ENCODE measurements at places on chromosomes 1 and 21.

GRCh38 chr1:37890378-37891014 lies 31.1 kb upstream of the MTF1 start:
- no peak for DNase-seq

GRCh38 chr1:14578156-14578555 lies 20.3 kb upstream of the KAZN start:
- DNase-seq = no peak

DNA sequence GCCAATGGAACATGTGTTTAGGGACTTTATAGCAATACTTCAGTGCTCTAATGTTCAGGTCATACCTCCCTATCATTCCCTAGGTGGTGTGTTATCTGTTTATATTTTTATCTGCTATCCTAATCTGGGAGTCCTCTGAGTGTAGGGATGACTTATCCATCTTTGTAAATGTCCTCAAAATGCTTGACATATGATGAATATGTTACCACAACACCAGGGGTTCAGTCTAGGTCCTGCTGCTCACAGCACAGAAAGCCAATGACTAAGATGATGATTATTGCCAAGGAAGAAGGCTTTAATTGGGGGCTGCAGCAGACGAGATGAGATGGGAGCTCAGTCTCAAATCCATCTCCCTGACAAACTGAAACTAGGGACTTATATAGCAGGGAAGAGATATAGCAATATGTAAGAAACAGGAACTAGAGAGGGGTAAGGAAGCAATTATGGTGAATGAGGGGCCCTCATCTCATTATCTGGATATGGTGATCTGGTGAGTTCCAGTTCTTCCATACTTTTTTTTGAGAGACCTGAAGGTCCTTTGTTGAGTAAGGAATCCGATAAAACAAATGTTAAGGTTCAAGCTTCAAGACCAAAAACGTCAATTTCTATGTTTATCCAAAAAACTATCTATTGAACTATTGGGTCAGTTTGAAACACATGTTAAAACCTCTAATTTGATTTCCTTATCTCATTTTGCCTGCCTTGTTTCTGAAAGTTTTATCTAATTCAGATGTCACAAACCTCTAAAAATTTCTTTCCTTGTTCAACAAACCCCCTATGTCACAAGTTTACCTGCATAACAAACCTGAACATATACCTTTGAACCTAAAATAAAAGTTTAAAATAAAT lies 256.7 kb upstream of the CACYBP start:
- no peak for DNase-seq

- no peak for DNase-seq
Observed at GRCh38 chr1:11377001-11377583, 101.9 kb upstream of the DISP3 start.

DNA sequence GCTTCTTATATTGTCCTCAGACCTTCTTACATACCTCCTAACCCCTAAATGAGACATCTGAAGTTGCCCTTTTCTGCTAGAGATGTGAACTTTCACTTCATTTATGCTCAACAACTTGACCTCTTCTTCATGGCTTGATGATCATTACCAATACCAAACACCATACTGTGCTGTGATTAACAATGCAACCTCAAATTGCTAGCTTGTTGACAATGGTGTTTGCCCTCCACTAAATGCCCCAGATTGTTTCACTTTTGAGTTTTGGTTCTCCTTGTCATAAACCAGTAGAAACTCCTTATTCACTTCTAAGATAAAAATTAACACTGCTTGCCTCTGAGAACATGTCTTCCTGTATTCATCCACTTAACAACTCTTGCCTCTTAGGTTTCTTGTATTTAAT lies 5.6 kb downstream of the JAK1 start:
- DNase-seq = no peak

DNA sequence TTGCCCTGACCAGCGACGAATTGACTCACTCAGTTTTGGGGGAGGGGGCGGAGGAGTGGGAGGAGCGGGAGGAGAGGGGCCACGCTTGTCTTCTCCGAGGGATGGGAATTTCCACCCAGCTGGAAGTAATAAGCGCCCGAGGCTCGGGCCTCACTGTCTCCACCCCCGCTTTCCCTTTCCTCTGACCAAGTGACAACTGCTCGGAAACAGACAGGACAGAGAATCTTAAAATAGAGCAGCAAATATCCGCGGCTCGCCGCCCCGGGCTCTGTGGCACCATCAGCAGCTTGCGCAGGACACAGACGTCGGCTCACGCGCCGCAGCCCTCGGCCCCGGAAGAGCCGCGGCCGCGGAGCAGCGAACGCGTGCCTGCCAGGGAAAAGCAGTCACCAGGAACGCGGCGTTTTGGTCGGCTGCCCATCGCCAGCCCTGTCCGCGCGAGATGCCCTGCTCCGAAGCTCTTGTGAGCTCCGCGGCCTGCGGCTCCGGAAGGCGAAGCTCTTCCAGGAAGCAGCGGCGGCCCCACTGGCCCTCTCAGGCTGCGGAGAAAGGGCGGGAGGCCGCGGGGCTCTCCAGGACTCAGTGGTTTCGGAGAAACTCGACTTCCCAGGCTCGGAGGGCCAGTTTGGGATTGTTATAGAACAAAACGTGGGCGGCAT lies 10.7 kb upstream of the RGS16 start:
- peak; percentile 68 for DNase-seq

- no peak for DNase-seq
Observed at GRCh38 chr1:15684042-15684461, at the start of gene PLEKHM2. Gene PLEKHM2 (plus strand): TSS chr1:15684320. CDS start chr1:15684559, 239 bp downstream.

GRCh38 chr1:15476927-15477326 lies 1.0 kb downstream of the CELA2B start:
- no peak for DNase-seq

GRCh38 chr1:78520843-78521242 lies 30.1 kb downstream of the PTGFR start:
- DNase-seq = no peak

DNA sequence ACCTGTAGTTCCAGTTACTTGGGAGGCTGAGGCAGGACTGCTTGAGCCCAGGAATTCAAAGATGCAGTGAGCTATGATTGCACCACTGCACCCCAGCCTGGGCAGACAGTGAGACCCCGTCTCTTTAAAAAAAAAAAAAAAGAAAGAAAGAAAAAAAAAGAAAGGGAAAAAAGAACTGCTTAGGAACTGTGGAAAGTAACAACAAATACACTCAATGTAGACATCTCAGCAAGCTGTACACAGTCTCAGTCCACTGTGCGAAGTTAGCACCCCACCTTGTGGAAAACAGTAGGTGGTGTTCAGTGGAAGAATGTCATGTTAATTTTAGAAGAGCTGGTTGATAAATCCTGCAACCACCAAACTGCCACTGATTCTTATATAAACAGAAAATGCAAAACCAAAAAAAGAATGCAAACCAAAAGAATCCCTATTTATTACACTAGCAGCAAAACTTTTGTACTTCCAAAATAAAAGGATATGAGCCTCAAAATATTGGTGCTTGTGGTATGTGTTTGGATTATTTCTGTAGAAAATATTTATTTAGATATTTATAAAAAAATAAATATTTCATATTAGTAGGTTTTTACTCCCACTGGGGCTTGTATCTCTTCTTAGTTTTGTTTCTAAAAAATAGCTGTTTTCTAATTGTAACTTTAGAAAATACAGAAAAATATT lies 31.1 kb downstream of the ALG14 start:
- no peak for DNase-seq

- no peak for DNase-seq
Observed at GRCh38 chr1:74952786-74953185, 181.4 kb upstream of the LHX8 start.

GRCh38 chr1:162987866-162988265 lies 81.3 kb upstream of the RGS4 start:
- DNase-seq = no peak

- no peak for DNase-seq
Observed at GRCh38 chr1:186738926-186739325, 58.7 kb upstream of the PTGS2 start.

DNA sequence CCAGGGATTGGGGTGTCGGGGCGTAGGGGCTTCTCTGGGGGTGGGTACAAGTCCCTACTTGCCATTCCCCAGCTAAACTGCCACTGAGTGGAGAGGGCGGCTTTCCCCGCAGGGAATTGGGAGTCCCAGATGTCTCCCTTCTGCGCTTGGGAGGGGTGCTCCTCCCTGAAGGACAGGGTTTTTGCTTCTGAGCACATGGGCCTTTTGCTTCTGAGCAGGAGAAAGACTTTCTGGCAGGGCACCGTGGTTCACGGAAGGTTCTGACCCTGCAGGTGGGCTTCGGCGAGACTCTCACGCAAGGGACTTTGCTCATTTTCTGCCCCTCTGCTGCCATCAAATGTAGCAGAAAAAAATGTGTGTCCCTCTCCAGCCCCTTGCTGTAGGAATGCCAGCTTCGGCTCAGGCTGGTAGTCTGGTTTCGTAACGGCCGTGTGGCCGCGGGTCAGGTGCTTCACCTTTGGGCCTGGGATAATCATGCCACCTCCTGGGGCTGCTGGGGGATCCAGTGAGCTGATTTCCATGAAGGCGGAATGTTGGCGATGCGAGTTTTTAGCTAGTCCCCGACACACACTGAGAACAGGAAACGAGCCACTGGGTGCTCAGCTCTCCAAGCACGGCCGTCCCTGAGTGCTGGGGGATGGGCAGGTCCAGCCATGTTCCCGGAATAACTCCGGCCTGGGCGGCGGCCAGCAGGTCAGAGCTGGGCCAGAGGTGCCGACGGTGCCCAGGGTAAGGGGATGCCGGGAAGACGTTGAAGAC lies 364.0 kb downstream of the CAMTA1 start:
- no peak for DNase-seq

GRCh38 chr21:33229784-33230544 lies at the start of gene IFNAR2:
Gene IFNAR2 (plus strand): TSS chr21:33229938. CDS start chr21:33241923, 11,985 bp downstream.
- no peak for DNase-seq

DNA sequence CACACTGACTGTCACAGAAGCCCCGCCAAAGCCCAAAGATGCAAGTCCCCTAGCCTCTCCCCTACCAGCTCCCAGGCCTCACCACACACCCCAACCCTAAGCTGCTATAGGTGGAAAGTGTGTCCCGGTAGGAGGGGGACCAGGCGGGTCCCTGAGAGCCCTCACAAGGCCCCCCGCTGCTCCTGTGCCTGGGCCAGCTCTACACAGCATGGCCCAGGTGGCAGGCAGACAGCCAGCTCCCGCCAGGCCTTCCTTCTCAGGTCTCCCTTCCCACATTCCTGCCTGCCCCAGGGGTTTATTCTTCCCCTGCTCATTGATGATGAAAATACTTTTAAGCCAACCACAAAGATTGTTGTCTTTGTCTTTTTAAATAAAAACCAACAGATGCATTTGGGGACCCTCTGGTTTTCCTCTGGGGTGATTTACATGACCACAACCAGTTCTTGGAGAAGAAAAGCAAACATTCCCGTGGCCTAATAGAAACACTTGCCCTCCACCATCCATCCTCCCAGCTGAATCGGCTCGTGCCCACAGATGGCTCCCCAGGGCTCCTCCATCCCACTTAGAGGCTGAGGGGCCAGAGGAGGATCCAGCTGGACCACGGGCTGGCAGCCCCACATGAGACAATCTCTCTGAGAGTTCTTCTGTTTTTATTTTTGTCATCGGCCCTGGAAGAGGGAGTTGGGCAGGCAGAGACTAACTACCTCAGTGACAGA lies 93.1 kb downstream of the DMRTB1 start:
- DNase-seq = no peak

- no peak for DNase-seq
Observed at GRCh38 chr1:248825136-248825535, 579 bp downstream of the SH3BP5L start.

- DNase-seq = no peak
Observed at GRCh38 chr1:31224068-31224467, 15.6 kb downstream of the NKAIN1 start.

GRCh38 chr1:25067518-25068251 lies 137.6 kb upstream of the RUNX3 start:
- DNase-seq = no peak

GRCh38 chr1:5622412-5622811 lies 369.8 kb downstream of the NPHP4 start:
- peak; percentile 2 for DNase-seq

GRCh38 chr1:14167884-14168283 lies 430.6 kb upstream of the KAZN start:
- no peak for DNase-seq

DNA sequence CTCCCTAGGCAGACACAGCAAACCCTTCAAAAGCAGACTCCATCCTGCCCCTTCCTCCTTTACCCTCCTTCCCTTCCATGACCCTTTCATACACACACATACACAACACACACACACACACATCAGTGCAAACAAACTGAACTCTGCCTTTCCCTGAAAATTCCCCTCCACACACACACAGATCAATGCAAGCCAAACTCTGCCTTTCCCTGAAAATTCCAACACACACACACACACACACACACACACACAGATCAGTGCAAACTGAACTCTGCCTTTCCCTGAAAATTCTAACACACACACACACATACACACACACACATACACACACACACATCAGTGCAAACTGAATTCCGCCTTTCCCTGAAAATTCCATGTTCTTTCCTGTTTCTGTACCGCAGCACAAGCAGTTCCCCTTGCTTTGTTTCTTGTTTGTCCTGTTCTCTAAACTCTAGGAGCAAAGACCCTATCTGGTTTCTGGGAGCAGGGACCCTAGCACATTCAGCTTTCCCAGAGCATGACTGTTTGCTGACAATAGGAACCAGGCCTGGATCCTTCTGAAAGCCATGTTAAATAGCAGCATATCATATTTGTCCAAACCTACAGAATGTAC lies 91.0 kb downstream of the PTPN14 start:
- no peak for DNase-seq

GRCh38 chr1:193806079-193807048 lies 620.0 kb upstream of the B3GALT2 start:
- DNase-seq = no peak

DNA sequence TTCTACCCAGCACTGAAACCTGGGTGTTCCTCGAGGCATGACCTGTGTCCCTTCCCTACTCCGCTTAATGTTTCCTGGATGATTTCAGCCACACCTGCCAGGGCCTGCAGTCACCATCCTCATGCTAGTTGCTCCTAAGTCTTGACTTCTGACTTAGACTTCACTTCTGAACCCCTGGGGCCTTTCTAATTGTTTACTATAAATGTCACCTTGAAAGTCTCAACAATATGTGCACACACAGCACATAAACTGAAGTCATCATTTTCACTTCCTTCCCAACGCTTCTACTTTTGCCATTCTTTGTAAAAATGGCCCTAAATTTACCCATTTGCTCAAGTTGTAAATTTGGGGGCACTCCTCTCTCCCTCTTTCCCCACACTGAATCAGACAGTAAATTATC lies 141.1 kb downstream of the DYRK1A start:
- no peak for DNase-seq

DNA sequence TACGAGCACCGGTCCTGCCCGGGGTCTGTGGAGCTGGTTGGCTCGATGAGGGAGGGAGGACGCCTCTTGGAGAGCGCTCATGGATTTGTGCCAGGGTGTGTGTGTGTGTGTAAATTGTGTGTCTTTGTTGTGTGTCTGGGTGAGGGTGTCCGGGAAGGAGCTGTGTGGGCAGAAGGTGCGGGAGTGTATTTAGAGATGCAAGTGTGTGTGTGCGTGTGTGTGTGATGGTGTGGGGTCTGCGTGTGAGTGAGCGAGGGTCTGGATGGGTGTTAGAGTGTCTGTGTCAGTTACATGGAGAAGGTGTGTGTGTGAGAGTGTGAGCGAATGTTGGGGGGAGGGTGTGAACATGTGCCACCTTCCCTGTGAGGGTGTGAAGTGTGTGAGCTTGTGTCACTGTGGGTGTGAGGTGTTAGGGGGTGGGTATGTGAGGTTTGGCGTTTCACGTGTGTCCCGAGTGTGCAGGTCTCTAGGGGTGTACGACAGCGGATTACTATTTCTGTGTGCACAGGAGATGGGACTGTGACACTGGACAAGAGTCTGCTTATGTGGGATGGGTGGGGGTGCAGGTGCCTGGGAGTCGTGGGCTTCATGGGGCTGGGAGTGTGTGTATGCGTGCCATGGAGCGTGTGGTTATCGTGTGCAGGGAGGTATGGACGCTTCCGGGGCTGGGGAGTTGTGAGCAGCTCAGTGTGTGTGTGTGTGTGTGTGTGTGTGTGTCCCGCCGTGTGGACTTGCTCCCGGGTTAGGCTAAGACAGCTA lies 880 bp downstream of the IGSF21 start:
- DNase-seq = no peak

All from GM04503 (cell line).